NCI-H1436 treated with DMSO at 0.1 percent for 48 hours (cell line): ENCODE measurements at places on chromosomes 2 and 18.

DNA sequence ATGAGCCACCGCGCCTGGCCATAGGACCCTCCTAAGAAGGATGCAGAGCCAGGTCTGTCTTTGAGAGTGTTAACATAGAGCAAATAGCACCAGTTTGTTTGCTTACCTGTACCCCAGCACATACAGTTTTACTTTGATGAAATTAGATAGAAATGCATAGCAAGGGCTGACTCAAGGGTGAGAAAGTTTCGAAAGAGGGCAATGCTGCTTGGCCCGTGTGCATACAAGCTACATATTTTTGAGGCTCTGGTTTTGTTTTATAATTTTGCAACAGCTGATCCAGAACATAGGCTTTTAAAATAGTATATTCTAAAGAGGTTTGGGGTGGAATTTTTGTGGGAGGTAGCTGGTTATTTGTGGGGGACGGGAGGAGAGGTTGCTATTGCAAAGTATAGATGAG lies 151.7 kb downstream of the MCFD2 start:
- no peak for DNase-seq

DNA sequence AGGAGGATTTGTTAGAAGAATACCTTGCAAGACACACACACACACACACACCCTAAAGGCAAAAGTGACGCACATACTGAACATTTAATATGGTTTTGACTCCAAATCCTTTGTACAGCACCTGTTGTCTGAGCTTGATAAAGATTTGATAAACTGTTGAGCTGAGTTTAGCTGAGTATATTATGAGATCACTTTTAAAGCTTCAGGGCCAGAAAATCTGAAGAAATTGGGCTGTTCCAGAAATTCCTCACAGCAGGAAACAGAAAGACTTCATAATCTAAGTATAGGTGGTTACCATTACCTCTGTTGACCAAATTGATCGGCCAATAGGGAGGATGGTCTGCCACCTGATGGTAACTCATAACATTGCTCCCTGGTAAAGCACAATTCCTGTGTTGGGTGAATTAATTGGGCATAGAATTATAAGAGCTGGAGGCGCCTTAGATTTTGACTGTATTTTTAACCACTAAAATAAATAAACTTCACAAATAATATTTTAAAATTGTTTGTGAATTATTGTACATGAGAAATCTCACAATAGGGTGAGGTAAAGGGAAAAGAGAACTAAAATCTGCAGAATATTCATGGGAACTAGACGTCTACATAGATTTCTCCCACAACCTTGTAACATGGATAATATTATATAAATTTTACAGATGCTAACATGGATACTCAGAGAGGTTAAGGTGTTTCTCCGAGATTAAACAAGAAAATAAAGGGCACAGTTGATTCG lies 21.8 kb upstream of the RPIA start:
- no peak for DNase-seq

DNA sequence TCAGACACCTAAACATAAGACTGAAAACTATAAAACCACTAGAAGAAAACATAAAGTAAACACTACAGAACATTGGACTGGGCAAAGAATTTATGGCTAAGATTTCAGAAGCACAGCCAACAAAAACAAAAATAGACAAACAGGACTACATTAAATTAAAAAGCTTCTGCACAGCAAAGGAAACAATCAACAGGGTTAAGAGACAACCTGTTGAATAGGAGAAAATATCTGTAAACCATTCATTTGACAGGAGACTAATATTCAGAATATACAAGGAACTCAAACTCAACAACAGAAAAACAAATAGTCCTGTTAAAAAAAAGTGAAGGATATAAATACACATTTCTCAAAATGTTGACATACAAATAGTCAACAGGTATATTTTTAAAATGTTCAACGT lies 106.7 kb upstream of the FANCL start:
- no peak for DNase-seq

GRCh38 chr2:218839430-218839829 lies 7.8 kb upstream of the PRKAG3 start:
- no peak for DNase-seq

- no peak for DNase-seq
Measured at GRCh38 chr18:269480-270095, 1.7 kb upstream of the THOC1 start.
